ENCODE measurements at places on chromosomes 3 and 15.

GRCh38 chr15:94383041-94383440 is 151.7 kb downstream of the MCTP2 start:
- no peak for DNase-seq

GRCh38 chr15:56207092-56207491 is 36.6 kb downstream of the RFX7 start:
- no peak for DNase-seq

DNA sequence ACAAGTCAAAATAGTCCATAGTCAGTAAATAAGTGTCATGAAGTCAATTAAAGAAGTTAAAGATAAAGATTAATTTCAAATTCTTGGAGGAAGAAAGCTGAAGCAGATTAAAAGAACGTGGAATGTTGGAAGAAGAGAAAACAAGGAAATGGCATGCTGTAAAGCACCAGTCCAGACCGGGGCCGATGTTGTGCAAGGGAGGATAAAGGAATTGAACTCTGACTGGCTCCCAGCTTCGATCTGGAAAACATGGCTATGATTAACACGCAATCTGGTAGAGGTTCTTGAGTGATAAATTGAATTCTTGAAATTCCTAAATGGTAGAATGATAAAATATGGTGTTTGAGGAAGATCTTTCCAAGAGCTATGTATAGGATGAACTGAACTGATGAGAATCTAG is 194.4 kb downstream of the MEIS2 start:
- no peak for DNase-seq

DNA sequence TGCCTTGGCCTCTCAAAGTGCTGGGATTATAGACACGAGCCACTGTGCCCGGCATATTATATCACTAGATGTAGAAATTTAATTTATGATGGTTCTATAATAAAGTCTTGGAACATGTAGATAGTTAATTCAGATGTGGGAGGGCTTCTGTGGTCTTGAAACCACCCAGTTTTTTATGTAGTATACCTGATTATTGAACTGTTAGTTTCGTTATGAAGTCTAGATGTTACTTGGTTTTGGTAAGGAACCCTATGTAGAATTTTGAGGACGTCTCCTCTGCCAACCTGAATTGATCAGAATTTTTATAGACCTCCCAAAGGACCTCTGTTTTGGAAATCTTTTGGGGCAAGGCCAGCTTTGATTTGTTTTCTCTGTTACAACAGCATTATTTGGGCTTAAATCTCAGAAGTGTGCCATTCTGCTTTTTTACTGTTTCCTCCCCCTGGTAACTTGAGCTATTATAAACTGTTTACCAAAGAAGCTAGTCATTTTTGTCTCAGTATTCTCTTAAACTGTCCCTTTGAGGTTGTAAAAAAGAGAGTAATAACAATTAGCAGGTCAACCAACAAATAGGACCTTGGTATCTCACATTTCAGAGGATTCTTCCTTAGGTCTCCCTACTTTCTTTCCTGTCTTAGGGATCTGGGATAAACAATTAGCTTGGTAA is 20.8 kb downstream of the AKAP13 start:
- no peak for DNase-seq

- no peak for DNase-seq
Measured at GRCh38 chr15:72284781-72285180, 12.4 kb upstream of the PARP6 start.

GRCh38 chr3:52498137-52499054 is 3.3 kb downstream of the STAB1 start:
- no peak for DNase-seq

DNA sequence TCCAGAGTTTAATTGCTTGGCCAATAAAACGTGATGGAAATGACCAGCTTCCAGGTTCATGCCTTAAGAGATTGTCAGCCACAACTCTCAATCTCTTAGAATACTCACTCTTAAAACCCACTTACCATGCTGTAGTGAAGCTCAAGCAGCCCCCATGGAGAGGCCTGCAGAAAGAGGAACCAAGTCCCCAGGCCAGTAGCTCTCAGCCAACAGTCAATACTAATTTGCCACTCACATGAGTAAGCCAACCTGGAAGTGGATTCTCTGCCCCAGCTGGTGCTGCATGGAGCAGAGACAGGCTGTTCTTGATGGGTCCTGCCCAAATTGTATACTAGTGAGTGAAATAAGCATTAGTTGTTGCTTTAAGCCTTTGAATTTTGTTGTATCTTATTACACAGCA is 155.9 kb downstream of the OXSM start:
- DNase-seq: no peak

DNA sequence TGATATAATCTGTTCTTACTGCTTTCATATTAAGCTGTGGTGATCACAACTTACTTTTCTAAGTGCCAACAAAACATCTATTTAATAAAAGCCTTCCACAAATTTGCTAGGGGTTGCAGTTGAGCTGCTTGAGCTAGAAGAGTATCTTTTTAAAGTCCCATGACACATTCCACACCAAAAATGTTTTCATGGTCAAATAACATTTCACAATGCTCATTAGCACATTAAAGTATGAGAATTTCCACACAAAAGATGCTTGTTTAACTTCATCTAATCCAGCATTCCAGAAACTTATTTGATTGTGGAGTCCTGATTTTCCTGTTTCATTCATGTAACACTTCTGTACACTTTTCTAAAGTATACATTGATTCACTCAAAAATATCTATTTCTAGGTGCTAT is 876.1 kb upstream of the CFAP20DC start:
- no peak for DNase-seq

DNA sequence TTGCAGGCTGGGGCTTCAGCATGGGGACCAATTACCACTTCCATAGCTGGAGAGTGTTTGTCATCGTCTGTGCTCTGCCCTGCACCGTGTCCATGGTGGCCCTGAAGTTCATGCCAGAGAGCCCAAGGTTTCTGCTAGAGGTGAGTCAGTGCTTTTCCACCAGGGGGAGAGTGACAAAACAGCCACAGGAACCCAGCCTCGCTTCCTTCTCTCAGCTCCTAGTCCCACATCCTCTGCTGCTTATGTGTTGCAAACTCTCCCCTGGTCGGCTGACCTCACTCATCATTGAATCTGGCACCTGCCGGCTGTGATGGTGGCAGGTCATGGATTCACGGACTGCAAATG is 158.3 kb downstream of the SV2B start:
- DNase-seq: peak; percentile 15

GRCh38 chr15:56805466-56806147 is 72.3 kb upstream of the ZNF280D start:
- peak; percentile 71 for DNase-seq

DNA sequence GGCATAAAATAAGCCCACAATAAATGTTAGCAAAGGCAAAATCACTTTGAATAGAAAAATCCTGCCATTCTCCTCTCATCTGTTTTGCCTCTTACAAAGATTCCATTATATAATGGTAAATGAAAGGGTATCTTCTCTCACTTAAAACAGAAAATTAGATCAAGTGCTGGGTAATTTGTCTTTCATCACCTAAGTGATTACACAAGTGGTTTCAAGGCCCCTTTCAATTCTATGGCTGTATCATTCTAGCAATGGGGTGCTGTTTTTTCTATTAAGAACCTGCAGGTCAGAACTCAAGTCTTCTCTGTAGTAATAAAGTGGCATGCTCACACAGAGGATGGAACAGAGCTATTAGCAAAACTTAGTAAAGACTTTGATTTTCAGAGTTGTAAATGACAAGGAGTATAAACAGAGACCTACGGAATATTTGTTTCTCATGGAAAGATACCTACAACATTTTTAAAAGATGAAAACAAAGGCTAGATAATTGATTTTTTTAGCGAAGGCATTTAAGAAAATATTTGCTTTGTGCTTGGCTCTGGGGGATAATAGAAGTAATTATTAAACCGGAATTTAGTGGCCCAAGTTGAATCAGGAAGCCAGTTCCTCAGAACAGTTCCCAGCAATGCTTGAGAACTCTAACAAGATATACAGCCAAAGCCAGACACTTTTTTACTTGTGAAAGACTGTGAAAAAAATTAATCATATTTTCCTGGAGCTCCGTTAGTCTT is 137.4 kb downstream of the CMSS1 start:
- no peak for DNase-seq

DNA sequence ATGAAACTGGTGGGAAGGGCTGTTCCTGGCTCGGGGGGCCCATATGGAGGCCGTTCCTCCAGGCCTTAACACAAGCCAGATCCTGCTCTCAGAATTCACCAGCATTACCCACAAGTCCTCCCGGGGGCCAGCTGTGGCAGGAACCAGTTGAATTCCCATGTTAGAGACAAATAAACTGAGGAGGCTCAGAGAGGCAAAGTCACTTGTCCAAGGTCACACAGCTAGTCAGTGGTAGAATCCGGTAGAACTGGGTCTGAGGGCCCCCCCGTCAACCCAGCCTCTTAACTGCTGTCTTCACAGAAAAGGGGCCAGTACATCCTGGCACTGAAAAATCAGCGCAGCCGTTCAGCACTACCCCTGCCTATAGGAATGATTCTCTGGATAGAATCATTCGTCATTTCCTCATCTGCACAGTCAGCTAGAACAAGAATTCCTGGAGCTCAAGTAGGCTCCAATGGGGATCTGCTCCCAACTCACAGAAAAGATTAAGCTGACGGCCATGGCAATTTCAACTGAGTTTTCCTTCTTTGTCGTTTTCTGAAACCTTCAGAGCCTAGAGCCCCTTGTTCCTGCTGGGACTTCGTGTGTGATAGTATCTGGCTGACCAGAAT is 12.2 kb upstream of the TSEN2 start:
- DNase-seq: no peak

DNA sequence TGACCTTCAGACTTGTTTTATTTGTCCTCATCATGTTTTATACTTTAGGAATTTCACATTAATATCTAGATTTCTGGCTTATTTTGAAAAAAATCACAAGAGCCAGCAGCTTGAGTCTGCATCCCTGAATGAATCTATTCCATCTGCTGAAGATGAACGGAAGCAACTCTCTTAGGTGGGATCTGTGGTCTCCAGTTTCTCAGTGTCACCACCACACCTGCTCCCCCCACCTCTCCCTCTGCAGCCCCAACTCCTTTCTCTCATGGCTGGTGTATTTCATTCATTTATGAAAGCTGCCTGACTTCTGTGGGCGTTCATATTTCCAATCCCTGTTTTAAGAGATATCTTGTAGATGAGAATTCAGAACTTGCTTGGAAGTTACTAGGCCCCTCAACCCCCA is 102.1 kb upstream of the AGBL1 start:
- DNase-seq: no peak

DNA sequence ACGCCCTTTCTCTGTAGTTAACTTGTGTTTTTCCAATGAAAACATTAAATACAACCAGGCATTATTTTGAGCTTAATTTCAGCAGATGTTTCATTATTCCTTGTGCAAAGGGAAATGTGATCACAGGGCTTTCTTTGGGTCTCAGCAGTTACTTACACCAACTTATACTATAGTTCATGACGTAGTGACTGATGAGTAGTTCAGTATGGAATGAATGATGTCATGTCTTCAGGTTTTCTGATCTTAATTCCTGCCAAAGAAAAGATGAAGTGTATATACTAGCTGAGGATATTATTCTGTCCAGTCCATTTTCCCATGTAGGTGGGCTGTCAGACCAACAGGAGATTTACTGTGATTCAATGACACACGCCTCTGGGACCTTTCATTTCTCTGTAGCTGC is 61.3 kb downstream of the MYRIP start:
- no peak for DNase-seq

GRCh38 chr3:195698325-195698646 is 22.5 kb upstream of the MUC20 start:
- no peak for DNase-seq
